ENCODE measurements at places on chromosomes 1 and 21.
A peak's percentile ranks its signal among the peaks of the same experiment; 100 is the strongest.

GRCh38 chr1:93013145-93014065 lies 52.1 kb upstream of the DIPK1A start:
- DNase-seq = no peak

DNA sequence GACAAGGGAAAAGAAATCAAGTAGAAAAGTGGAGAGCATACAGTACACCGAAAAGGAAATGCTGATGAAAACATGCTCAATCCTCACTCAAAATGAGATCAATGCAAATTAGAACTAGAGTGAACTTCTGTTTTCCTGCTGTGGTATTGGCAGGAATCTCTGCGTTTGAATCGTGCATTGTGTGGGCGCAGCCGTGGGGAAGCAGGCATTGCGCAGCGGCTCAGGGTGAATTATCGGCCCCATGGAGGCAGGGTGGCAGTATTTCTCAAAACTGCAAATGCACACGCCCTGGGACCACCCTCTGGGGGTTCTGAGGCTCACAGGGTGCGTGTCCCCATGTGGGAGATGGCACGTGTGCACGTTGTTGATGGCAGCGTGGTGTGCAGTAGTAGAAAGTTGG lies 140.6 kb downstream of the PEX14 start:
- DNase-seq = peak; percentile 26

DNA sequence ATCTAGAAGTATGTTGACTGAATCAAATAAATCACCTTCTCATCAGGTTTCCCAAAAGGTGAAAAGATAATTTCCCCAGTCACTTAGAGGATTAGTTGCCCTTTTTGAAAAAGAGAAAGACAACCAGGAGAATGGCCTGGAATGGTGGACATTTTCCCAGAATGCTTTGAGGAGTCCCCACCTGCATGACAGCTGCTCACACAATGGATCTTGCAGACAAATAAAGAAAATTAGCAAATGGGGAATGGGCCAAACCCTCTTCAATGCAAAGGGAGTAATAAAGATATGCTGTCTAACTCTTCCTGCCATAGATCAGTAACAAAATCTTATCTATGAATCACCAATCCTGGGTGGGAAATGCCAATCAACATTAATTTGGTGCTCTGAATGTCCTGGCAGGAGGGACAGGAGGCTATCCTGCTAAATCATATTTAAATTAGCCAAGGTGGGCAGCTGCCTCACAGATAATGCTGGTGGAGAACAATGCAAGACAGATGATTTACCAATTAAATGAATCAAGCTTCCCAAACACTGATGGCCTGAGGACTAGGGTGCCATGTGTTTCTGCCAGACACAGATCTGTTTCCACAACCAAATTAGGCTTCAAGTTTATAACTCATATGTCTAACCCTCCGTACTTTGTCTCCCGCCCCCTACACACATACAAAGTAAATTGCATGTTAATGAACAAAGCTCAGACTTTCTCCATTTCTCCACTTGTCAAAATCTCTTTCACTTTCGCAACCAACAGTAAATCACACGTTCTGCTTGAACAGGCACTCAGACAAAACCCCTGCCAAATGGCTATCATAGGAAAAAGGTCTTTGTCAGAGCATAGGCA lies 488.0 kb upstream of the PLXNA2 start:
- DNase-seq = no peak

- DNase-seq = no peak
These were observed 114.4 kb upstream of the ZP4 start for GRCh38 chr1:238005116-238005515.

DNA sequence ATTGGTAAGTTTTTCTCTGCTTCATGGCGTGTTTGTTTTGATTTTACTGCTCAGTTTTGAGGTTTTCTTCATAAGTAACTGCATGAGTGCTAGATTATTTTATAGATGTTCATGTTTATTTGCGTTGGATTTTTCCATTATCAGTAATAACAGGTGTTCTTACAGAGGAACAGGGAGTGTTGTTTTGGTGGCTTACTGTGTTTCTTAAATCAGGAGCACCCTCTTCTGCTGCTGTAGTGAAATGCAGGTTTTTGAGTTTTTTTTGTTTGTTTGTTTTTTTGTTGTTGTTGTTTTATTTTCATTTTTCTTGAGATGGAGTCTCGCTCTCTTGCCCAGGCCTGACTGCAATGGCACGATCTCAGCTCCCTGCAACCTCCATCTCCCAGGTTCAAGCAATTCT lies 32.6 kb downstream of the CTBS start:
- no peak for DNase-seq

GRCh38 chr1:215651867-215652266 lies 84.8 kb downstream of the KCTD3 start:
- DNase-seq = no peak

DNA sequence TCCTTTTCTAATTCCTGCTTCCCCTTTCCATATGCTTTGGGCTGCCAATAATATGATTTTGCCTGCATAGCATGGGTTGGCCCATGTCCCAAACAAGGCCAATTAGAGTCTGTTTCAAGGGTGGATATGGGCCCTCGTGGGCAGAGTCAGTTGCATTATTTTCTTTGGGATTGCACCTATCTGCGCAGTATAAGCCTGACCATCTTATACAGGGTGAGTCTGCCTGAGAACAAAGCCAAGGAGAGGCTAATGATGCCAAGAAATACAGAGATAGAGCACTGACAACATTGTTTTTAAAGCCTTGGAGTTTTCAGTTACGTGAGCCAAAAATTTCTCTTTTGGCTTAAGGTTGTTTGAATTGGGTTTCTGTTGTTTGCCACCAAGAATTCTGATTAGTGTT lies 18.6 kb downstream of the OVAAL start:
- no peak for DNase-seq

- DNase-seq = no peak
These were observed 11.9 kb upstream of the DUSP10 start for GRCh38 chr1:221753828-221754188.

DNA sequence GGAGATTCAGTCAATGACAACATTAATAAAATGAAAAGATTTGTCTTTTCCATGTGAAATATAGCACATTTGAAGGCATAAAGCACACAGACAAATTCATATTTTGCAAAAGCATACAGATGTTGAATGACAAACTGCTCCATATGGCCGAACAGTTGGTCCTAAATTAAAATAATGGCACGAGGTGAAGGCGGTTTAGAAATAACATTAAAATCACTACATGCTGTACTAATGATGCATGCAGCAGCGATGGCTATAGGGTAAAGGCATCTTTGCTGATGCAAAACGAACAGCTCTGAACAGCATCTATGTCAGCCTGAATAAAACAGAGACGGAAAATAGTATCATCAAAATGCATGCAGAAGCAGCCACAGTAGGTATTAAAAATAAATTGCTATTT lies 102.6 kb downstream of the TTLL7 start:
- no peak for DNase-seq

- no peak for DNase-seq
These were observed 13.6 kb downstream of the UBL4B start for GRCh38 chr1:110125810-110126209.

GRCh38 chr1:30277911-30278310 lies 445.5 kb downstream of the MATN1 start:
- DNase-seq = no peak

DNA sequence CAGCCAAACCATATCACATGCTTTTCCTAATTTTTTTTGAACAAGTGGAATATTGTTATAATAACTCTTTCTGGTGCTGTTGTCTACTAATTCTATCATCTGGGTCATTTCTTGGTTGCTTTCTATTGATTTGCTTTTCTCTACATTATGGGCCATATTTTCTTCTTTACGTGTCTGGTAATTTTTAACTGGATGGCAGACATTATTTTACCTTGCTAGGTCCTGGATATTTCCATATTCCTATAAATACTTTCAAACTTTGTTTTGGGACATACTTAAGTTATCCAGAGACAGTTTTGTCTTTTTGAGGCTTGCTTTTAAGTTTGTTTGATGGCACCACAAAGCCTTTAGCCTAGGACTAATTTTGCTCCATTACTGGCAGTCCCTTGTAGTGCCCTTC lies 11.3 kb downstream of the HS2ST1 start:
- no peak for DNase-seq

DNA sequence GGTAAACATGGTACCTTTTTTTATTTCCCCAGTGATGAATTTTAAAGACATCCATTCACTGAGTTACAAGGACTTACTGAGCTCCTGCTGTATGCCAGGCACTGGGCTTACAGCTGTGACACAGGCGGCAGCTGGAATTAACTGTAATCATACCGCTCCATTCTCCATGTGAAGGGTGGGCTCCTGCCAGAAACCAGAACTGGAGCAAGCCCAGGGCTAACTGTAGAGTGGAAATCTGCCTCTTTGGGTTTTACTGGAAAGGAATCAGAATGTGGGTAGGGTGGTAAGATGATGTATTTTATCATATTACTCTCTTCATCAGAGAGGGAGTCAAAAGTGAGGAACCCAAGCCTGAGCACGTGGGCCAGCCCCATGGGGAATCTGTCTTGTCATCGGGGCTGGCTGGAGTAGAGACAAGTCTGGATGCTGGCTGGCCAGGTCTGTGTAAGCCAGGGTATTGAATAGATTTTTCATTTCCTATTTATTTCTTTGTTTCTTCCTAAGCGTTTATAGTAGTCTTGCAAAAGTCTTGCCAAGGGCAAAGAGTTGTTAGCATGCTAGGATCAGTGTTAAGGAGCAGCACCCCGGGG lies 21.5 kb downstream of the FGGY start:
- DNase-seq = no peak

GRCh38 chr1:62221171-62221570 lies 26.5 kb downstream of the L1TD1 start:
- no peak for DNase-seq

DNA sequence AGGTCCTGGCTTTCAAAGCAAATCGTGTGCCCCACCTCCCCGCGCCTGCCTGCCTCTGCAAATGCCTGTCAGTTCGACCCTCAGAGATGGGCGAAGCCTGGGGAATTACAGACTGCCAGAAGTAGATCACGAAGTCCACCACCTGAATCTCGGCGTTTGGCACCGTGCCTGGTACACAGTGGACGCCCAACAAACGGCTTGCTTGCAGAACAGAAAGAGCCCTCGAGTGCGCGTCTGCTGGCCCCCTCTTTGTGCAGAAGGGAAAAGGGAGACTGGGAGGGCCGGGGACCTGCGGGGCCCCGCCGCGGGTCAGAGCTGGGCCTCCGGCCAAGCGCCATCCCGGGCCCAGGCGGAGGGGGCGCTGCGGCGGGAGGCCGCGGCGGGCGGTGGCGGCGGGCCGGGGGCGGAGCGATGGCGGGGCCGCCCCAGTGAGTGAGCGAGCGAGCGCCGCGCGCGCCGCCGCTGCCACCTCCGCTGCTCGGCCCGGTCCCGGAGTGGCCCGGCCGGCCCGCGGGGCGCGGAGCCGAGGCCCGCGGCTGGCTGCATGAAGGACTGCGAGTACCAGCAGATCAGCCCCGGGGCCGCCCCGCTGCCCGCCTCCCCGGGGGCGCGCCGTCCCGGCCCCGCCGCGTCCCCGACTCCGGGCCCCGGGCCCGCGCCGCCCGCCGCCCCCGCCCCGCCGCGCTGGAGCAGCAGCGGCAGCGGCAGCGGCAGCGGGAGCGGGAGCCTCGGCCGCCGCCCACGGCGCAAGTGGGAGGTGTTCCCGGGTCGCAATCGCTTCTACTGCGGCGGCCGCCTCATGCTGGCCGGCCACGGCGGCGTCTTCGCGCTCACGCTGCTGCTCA lies at the start of gene ZDHHC18:
Gene ZDHHC18, plus strand, starts transcription at position 428 of the 845 bp plus-strand sequence. Its CDS starts 117 bp downstream, at position 545.
- peak; percentile 72 for DNase-seq

- DNase-seq = no peak
These were observed 2.9 kb upstream of the TFF3 start for GRCh38 chr21:42317826-42318746.

GRCh38 chr21:46129846-46130651 lies 25.3 kb downstream of the FTCD start:
- DNase-seq = no peak

GRCh38 chr21:42118901-42119300 lies 47.8 kb downstream of the UMODL1 start:
- DNase-seq = no peak

DNA sequence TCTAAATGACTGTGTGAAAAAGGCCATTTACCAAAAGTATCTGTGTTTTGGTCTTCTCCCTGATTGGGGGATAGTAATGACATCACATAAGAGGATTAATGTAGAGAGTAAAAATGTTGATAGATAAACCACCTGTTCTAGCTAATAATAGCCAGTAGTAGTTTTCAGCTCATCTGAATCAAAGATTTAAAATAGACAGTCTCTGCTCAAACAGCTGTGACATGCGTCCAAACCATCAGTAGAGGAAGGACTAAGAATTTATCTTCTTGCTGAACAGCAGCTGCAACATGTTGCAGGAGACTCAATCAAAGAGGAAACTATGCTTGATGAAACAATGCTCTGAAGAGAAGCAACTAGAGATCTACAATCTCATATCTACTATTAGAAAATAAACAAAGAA lies 21.4 kb downstream of the TMPRSS15 start:
- no peak for DNase-seq

GRCh38 chr1:212367474-212368072 lies 47.1 kb downstream of the PACC1 start:
- no peak for DNase-seq

DNA sequence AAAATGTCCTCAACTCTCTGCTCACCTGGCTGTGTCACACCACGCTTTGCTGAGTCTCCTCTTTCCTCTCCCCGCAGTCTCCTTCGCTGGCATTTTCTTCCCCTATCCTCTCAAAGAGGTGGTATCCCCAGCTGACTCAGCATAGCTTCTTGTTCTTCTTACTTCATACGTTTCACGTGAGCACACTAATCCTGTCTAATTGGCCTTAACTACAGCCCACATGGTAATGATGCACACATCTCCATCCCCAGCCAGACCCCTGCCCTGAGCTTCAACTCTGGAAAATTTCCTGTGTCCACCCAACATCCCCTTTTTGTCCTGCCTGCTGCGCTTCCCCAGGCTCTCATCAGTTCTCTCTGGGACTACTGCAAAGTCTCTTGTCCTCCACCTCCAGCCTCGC lies 169.8 kb downstream of the TTLL7 start:
- no peak for DNase-seq

DNA sequence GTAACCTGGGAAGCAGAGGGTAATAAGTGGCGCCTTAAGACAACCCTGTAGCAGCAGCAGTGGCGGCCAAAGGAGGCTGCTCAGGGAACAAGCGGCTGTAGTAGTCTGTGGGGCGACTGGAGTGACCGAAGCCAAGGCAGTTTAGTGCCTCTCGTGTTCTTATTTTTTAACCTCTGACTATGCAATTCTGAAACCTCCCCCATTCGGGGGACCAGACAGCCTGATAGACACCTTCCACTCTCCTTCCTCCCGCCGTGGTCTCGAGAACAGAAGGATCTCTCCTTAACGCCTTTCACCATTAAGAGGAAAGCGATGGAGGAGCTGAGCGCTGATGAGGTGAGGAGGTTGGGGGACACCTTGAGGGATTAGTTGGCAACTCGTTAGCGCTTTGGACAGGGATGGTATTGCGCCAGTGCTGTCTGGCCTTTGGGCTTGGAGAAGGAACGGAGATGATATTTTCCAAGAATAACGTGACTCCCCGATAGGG lies 644 bp downstream of the UBE4B start:
- no peak for DNase-seq

- no peak for DNase-seq
These were observed 6.1 kb upstream of the HEYL start for GRCh38 chr1:39645411-39646043.

GRCh38 chr1:170284016-170284415 lies 138.3 kb downstream of the NTMT2 start:
- no peak for DNase-seq
